ENCODE measurements at places on chromosomes 2 and 18.

DNA sequence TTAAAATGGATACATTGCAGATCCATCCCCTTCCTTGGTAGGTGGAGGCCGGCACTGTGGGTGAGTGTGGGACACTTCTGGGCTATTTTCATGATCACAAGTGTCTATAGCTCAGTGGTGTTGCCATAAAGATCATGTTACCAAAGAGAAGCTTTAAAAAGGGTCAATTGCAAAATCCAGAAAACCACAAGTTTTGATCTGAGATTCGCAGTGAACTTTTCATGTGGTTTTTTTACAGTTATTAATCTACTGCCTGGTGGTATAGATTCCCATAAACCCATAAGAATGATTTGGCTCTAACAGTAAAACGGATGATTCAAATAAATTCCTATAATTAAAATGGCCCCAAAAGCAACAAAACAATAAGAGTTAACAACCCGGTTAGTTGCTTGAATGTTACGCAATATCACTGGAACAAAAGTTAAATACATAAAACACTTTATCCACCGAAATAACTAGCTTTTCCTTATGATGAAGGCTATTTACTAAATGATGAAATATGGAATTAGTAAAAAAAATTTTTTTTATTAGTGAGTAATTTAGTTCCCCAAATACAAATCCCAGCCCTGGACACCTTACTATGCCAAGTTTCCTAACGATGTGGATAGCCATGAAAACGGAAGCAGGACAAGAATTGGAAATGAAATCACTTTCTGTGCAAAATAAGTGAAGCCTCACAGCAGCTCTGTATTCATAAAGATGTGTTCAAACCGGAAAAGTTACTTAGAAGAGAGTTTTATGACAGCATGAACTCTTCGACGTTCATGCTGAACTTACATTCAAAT lies 95.6 kb upstream of the THOC1 start:
- DNase-seq = no peak

- no peak for DNase-seq
These were observed 280.2 kb downstream of the SRBD1 start for GRCh38 chr2:45330637-45331409.

GRCh38 chr2:85595301-85596025 lies at the start of gene RNF181:
Gene RNF181 (plus strand): TSS chr2:85595745. CDS start chr2:85595764, 19 bp downstream.
- DNase-seq = peak; percentile 89

DNA sequence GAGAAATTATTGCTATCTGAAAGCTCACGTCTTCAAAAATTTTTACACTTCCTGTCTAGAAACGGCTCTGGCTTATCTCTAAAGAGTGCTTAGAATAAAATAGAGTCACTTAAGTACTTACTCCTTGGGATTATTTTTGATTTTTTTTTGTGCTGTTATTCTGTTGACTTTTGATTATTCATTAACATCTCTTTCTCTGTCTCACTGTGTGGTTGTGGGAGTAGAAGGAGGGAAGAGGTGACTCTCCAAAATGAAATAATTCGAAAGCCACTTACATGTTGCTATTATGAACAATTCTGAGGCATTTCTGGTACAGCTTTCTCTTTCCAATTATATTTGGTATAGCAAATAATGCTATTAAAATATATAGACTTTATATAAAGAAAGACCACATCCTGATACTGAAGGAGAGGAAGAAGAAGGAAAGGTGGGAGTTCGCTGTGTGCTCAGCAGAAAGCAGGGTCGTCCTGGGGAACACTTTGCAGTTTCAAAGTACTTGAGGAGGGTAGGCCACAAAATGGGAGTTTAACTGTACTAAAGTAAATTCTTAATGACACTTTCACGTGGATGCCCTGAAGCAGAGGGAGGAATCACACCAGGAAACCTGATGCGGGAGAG lies 9.6 kb upstream of the MMADHC start:
- peak; percentile 4 for DNase-seq

GRCh38 chr2:152766928-152767327 lies 48.5 kb downstream of the ARL6IP6 start:
- no peak for DNase-seq

Measured in stimulated activated naive CD4-positive, alpha-beta T cell (primary cell).